ENCODE measurements at places on chromosomes 1 and 21. TPM values are rescaled to one million over a fixed set of nuclear protein-coding genes. Genes with fewer than 3 reads are reported as not detected.

IRF6 gene
- total RNA-seq = 21.2 TPM

HAPLN2 gene
- total RNA-seq = not detected

SOD1 gene
- 202 TPM for total RNA-seq

CA14 gene
- 1.2 TPM for total RNA-seq

SMIM11 gene
- total RNA-seq = 1.6 TPM

KRTAP7-1 gene
- not detected for total RNA-seq

ALPL gene
- total RNA-seq = 45.4 TPM

MAP3K7CL gene
- total RNA-seq = 75.2 TPM

LRRC38 gene
- total RNA-seq = not detected

- H3K36me3 ChIP-seq = no peaks in the 10 kb centered on the region
- H3K27me3 ChIP-seq = no peaks in the 10 kb centered on the region
- DNase-seq = no peak
Measured at GRCh38 chr1:162336621-162337285, 39.9 kb downstream of the SPATA46 start.

- DNase-seq = peak; percentile 9
- no peaks in the 10 kb centered on the region for H3K27me3 ChIP-seq
- H3K4me1 ChIP-seq = no peaks in the 10 kb centered on the region
Measured at GRCh38 chr1:107692580-107693345, 272.2 kb downstream of the VAV3 start.

DNA sequence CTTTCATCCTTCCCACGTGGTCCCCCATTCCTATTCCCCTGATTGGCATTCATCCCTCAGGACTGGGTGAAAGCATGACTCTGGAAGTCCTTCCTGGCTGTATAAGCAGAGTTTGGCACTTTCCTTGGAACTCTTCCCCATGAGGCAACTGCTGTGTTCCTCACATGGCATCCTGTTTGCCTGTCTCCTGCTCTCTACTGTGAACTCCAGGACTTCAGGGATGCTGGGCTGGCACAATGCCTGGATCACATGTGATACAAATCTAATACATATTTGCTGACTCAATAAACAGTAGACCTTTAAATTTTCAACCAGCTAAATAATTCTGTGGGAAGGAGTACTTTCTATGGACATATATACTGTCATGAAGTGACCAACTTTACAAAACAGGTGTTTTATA is 46.8 kb upstream of the EDEM3 start:
- H3K4me3 ChIP-seq = no peak overlapping the region
- no peaks in the 10 kb centered on the region for H3K36me3 ChIP-seq
- DNase-seq = peak; percentile 29
- H3K27ac ChIP-seq = no peak overlapping the region
- H3K27me3 ChIP-seq = no peaks in the 10 kb centered on the region

DNA sequence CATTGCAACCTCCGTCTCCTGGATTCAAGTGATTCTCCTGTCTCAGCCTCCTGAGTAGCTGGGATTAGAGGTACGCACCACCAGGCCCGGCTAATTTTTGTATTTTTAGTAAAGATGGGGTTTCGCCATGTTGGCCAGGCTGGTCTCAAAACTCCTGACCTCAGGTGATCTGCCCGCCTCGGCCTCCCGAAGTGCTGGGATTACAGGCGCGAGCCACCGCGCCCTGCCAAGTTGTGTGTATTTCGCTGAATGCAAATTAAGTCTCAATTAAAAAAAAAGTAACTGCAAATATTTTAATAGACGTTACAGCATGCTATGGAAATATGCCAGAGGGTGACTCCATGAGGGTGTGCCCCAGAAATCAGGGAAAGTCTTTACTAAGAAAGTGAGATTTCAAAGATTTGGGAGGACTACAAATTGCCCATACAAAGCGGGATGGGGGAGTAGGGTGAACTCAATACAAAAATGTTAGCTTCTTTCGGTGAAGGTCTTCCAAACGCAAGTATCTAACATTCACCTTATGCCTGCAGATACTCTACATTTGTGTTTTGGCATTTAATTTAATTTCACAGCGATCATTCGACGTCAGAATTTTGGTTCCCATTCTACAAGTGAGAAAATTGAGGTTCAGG is 85.6 kb downstream of the NKAIN1 start:
- H3K4me3 ChIP-seq = peak overlapping the region; percentile 62
- peaks cover 11% of the 10 kb centered on the region for H3K4me1 ChIP-seq
- peak overlapping the region; percentile 84 for H3K27ac ChIP-seq
- no peaks in the 10 kb centered on the region for H3K27me3 ChIP-seq

DNA sequence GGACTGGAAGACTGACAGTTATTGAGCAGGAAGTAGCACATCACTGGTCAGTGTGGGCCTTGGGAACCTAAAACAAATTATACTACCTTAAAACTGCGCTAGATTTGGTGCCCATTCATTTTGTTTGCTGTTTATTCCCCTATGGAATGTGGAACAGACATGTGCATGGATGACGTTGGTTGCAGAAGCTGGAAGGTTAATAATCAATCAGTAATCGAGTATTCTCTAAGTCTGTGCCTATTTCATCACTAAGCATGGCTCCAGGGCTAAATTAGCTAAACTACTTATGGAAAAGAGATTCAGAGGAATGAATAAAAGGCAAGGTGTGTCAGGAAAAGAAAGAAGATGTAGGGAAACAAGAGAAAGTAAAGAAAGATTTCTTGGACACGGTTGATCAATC is 33.5 kb upstream of the DPT start:
- no peak overlapping the region for H3K4me3 ChIP-seq
- no peaks in the 10 kb centered on the region for H3K36me3 ChIP-seq
- DNase-seq = no peak
- no peaks in the 10 kb centered on the region for H3K27me3 ChIP-seq
- H3K4me1 ChIP-seq = no peaks in the 10 kb centered on the region

- H3K4me3 ChIP-seq = peak overlapping the region; percentile 26
- H3K27ac ChIP-seq = no peak overlapping the region
- DNase-seq = no peak
- no peaks in the 10 kb centered on the region for H3K36me3 ChIP-seq
- H3K27me3 ChIP-seq = no peaks in the 10 kb centered on the region
Measured at GRCh38 chr1:113808450-113809195, 3.7 kb downstream of the RSBN1 start.

- no peaks in the 10 kb centered on the region for H3K36me3 ChIP-seq
- H3K4me1 ChIP-seq = no peaks in the 10 kb centered on the region
- peak; percentile 10 for DNase-seq
- no peak overlapping the region for H3K4me3 ChIP-seq
Measured at GRCh38 chr1:154703170-154703569, 95.2 kb upstream of the ADAR start.

GRCh38 chr1:84265867-84266266 is 35.6 kb upstream of the SAMD13 start:
- H3K4me3 ChIP-seq = no peak overlapping the region
- no peak for DNase-seq
- no peaks in the 10 kb centered on the region for H3K4me1 ChIP-seq
- no peak overlapping the region for H3K27ac ChIP-seq
- no peaks in the 10 kb centered on the region for H3K27me3 ChIP-seq

DNA sequence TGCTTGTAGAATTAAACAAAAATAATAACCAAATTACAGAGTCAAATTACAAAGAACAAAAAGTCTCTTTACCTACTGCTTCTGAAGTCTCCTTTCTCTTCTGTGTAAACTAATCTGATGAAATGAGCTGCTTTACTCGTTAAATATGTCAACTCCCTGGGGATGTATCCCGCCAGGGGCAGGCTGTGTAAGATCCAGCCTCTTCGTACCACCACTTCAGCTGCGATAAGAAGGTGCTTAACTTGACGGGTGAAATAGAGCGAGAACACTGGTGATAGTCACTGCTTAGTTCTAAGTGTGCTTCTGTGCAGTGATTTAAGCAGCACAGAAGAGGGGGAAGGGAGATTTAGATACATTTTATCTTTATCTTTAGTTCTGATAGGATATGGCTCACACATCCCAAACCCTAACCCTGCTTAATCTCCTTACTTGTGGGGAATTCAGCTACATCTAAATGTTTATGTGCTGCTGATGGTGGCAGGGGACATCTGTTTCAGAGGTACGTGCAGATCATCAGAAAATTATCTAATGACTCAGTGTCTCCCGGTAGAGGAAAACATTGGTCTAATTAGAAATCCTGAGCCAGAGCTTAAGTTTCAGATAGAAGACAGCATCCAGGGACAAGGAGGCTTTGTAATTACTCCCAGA is 46.0 kb downstream of the RHOU start:
- H3K36me3 ChIP-seq = no peaks in the 10 kb centered on the region
- no peak for DNase-seq
- no peak overlapping the region for H3K4me3 ChIP-seq

DNA sequence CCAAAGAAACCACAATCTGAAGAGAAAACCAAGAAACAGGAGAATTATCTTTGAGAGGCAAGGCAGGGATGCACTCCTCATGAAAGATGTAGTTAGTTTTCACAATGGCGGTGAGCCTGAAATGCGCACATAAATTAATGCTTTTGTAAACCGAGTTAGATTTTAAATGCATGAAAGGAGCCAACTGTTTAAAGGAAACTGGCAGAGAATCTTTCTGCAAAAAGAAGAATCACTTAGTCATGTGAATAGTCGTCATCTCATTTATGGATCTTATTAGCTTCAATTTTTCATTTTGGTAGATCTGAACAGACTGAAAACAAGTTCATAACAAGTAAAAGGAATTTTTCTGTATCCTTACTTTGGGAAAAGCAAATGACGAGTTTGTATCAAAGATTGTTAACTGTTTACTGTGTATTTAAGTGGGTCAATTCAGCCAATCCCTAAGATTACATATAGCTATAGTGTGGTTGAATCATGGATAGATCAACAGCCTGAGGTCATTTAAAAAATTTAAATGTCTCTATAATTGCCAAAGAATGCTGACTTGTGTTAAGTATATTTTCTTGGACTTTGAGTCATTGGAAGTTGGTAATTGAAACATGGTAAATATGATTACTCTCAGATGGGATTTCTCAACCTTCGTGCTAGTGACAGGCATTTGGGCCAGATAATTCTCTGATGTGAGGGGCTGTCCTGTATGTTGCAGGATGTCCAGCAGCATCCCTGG is 226.6 kb upstream of the KAZN start:
- DNase-seq = peak; percentile 15
- H3K27me3 ChIP-seq = peaks cover 2% of the 10 kb centered on the region
- no peaks in the 10 kb centered on the region for H3K4me1 ChIP-seq
- H3K36me3 ChIP-seq = no peaks in the 10 kb centered on the region

GRCh38 chr1:241308471-241308870 is 48.5 kb downstream of the RGS7 start:
- no peak overlapping the region for H3K27ac ChIP-seq
- no peak for DNase-seq
- H3K4me3 ChIP-seq = no peak overlapping the region
- H3K36me3 ChIP-seq = no peaks in the 10 kb centered on the region
- H3K4me1 ChIP-seq = no peaks in the 10 kb centered on the region
- no peaks in the 10 kb centered on the region for H3K27me3 ChIP-seq

DNA sequence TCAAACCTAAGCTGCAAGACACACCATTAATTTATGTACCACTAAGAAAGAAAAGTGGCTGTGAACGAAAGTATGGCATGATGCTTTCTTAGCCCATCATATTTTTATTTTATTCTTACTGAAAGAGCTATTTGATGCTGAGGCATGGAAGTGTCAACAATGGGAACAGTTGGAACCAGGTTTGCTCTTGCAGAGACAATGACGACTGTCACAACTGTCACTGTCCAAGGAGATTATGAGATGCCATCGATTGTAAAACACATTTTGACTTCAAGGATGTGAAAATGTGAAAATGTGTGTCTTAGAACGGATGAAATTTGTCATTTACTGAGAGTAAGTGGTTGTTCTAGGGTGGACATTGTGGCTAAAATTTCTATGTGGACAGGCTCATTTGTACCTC is 2.8 kb upstream of the ACTL8 start:
- no peaks in the 10 kb centered on the region for H3K4me1 ChIP-seq
- no peak for DNase-seq
- H3K36me3 ChIP-seq = no peaks in the 10 kb centered on the region
- H3K27ac ChIP-seq = no peak overlapping the region

DNA sequence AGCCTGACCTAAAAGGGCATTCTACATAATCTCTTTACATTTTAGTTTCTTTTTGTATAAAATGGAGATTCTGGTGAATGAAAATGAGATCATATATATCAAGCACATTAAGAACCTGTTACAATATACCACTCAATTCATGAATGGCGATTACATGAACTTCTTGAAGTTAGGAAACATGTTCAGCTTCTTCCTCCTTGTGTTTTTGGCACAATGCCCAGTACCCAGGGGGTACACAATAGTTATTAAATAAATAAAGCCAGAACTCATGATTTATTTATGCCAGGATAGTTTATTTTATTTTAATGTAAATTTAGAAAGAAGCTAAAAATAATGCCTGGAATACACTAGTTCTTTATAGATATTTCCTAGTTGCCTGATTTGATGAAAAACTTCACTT is 186.0 kb upstream of the PTGFR start:
- no peak for DNase-seq
- no peaks in the 10 kb centered on the region for H3K27me3 ChIP-seq
- no peaks in the 10 kb centered on the region for H3K4me1 ChIP-seq
- H3K36me3 ChIP-seq = no peaks in the 10 kb centered on the region
- no peak overlapping the region for H3K27ac ChIP-seq

- H3K4me3 ChIP-seq = no peak overlapping the region
- H3K27me3 ChIP-seq = no peaks in the 10 kb centered on the region
- H3K27ac ChIP-seq = peak overlapping the region; percentile 23
- H3K4me1 ChIP-seq = peaks cover 3% of the 10 kb centered on the region
- peak; percentile 59 for DNase-seq
- H3K36me3 ChIP-seq = no peaks in the 10 kb centered on the region
Measured at GRCh38 chr1:207944571-207944970, 33.6 kb upstream of the CD34 start.

DNA sequence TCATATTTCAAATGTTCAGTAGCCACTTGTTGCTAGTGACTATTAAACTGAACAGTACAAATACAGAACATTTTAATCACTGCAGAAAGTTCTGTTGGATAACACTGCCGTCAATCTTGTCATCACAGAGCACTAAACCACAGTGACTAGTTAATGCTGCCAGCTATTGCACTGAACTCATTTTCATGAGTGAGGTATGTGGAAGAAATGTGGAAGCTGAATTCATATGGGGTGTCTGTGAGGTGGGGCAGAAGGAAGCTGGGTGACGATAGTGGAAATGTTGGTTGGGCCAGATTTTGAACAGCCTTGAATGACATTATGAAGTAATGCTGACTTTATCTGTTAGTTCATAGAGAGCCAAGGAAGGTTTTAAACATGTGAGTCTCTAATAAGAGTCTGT is 49.6 kb downstream of the OSBPL9 start:
- H3K4me1 ChIP-seq = peaks cover 39% of the 10 kb centered on the region
- H3K27me3 ChIP-seq = no peaks in the 10 kb centered on the region
- H3K27ac ChIP-seq = peak overlapping the region; percentile 70
- no peak overlapping the region for H3K4me3 ChIP-seq
- DNase-seq = peak; percentile 96
- no peaks in the 10 kb centered on the region for H3K36me3 ChIP-seq

DNA sequence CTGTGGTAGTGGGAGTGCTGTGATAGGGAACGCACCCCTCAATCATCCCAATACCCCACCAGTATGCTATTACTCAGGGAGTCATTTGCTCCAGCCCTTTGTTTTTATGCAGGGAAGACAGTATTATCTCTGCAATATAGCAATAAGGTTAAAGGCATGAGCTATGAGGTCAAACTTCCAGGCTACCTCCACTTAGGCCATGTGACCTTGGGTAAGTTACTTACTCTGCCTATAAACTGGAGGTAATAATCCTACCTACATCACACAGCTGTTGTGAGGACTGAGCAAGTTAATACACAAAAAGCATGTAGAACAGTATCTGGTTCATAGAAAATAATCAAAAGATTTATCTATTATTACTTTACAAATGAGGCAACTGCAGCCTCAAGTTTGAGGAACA is 30.1 kb downstream of the MEF2D start:
- H3K27ac ChIP-seq = no peak overlapping the region
- H3K36me3 ChIP-seq = peaks cover 30% of the 10 kb centered on the region
- H3K27me3 ChIP-seq = no peaks in the 10 kb centered on the region
